ENCODE measurements at places on chromosomes 6 and 20.

- ATAC-seq = peak; percentile 88
These were observed 22.7 kb upstream of the ZNF184 start for GRCh38 chr6:27495386-27496135.

DNA sequence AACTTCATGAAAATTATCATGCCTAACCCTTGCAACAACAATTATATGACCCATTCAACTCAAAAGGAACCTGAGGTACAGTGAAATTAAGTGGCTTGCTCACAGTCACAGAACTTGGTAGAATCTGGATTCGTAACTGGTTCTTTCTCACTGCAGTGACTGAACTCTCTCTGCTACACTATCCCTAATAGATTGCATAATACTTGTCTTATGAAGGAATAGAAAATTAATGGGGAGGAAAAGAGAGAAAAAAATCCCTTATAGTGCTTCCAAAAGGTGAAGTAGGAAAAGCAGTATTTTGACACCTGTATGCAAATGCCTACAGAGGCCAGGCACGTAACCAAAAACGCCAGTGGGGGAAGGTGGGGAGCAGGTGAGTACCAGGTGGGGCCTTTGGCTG is 186.6 kb downstream of the LY86 start:
- ATAC-seq = no peak

DNA sequence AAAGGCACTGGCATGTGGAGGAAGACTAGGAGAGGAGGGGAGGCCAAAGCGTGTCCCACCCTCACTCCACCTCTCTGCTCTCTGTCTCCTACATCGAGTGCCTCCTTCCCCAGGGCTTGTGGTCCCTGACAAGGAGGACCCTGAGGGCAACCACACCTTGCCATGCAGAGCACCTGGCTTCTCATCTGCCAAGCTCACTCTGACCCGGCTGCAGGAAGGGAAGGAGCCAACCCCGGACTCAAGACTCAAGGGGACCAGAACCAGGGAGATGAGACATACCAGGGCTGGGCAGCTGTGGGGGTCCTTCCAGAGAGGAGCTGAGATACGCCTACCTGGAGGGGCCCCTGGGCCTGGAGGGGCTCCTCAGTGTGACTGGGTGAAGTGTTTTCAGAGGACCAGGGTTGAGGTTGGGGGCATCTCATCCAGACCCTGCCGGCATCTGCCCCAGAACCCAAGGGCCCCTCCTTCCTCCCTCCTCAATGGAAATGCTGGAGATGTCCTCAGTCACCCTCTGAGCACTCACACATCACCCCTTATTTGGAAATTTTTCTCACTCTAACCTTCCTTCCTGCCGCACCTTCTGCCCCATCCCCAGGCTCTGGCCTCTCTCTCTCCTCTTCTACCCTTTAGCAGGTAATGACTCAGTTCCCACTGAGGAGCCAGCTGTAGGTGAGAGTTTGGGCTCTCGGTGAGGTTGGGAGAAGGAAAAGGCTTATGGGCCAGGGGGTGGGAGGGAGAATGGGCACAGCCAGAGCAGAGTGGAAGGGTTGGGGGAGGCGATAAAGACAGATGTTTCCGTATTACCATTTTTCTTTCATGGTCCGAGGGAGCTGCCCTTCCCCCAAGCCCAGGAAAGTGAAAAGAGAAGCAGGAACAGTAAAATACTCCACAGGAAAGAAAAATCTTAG is 32.0 kb upstream of the POU5F1 start:
- no peak for ATAC-seq

GRCh38 chr6:33175436-33176069 is 16.7 kb downstream of the COL11A2 start:
- 0 out of 3 replicates have a peak, but pooled peaks have one; percentile 19 for ATAC-seq

DNA sequence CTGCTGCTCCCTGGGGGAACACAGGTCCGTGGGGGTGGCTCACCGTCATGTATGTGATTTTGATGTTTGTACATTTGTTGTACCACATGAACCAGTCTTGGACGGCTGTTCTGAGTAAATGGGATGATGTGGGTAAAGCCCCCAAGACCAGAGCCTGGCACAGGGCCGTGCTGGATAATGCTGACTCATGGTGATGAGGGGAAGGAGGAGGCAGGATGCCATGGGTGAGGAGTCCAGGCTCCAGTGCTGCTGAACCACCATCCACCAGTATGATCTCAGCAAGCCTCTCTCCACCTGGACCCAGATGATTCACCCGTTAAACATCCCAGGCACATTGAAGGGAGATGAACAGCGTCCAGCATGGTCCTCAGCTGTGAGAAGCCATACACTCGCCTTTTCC is 9.6 kb upstream of the APCDD1L start:
- ATAC-seq = no peak

- ATAC-seq = no peak
These were observed 38.6 kb downstream of the ZHX3 start for GRCh38 chr20:41278936-41279335.

- ATAC-seq = no peak
These were observed 99.0 kb upstream of the POPDC3 start for GRCh38 chr6:105278813-105279212.

DNA sequence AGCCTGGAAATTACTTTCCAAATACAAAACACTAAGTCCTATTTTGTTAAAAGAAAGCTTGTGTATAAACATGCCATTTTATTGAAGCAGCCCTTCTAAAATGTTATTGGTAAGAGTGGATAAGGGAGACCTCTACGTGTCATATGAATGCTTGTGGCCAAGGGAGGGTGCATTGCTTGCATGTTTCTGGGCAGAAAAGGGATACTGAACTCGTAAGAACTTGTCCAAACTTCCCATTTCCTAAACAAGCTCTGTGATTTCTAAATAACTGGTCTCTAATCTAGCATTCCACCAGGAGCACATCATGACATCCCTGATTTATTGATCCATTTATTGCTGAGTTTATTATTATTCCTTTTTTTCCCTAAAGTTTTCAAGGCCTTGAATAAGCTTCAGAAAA is 474.1 kb downstream of the CD109 start:
- ATAC-seq = 0 out of 3 replicates have a peak, but pooled peaks have one; percentile 24

GRCh38 chr6:92887871-92888270 is 531.5 kb downstream of the EPHA7 start:
- ATAC-seq = no peak

- ATAC-seq = peak; percentile 58
These were observed 28.1 kb upstream of the MTCL3 start for GRCh38 chr6:127547215-127547614.

GRCh38 chr6:32255199-32256153 is 31.6 kb upstream of the NOTCH4 start:
- peak; percentile 99 for ATAC-seq

- ATAC-seq = no peak
These were observed 67.2 kb downstream of the FOXO3 start for GRCh38 chr6:108627692-108628550.

- ATAC-seq = no peak
These were observed 71.0 kb downstream of the SOX4 start for GRCh38 chr6:21664314-21665109.

- no peak for ATAC-seq
These were observed 925.5 kb upstream of the SLC35B3 start for GRCh38 chr6:9360881-9361280.

- ATAC-seq = peak; percentile 78
These were observed 22.1 kb downstream of the DEK start for GRCh38 chr6:18242062-18242851.

Measured in SK-N-SH treated with all-trans-retinoic acid at 6 μM for 48 hours (cell line).